ENCODE measurements at places on chromosomes 3 and 15. TPM values are rescaled to one million over a fixed set of nuclear protein-coding genes. Genes with fewer than 3 reads are reported as not detected.

The NEK10 gene
- 1.0 TPM for total RNA-seq

The CCR3 gene
- not detected for total RNA-seq

GRCh38 chr3:45218578-45219390 lies 7.3 kb downstream of the TMEM158 start:
- peak; percentile 92 for DNase-seq

GRCh38 chr3:190941694-190942260 lies 79.3 kb upstream of the GMNC start:
- no peak for DNase-seq

DNA sequence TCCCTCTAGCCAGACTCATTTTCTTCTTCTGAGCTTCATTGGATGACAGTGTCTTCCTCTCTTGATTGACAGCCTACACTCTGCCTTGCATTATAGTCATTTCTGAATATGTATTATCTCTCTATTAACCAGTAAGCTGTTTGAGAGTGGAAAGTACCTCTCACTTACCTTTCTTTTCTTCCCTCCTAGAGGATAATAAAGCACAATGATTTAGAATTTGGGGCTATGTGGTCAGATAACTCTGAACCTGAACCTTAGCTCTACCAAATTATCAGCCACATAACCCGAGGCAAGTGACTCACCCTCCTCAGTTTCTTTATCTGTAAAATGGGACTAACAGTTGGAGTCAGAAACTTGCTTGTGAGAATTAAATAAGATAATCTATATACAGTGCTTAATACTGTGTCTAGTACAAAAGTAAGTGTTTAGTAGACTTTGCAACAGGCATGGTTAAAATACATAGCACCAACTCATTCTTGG lies 331.8 kb upstream of the TBL1XR1 start:
- no peak for DNase-seq

GRCh38 chr15:100030586-100031229 lies 297.5 kb upstream of the LYSMD4 start:
- peak; percentile 12 for DNase-seq

DNA sequence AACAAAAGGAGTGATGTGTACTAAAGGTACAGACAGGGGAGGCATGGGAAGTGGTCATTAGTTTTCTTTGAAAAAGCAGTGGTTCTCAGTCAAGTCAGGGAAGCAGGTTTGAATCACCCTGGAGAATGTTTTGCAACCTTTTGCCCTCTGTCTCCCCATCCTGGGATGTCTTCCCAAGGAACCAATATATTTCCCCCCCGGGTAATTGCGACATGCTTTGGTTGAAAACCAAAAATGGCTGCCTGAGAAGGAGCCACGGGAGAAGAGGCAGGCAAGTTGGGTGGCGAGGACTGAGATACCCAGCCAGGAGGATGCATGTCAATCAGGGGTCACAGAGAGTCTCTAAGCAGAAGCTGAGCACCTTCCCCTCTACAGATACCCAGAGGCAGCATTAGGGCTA lies 20.2 kb upstream of the PPP1R2 start:
- DNase-seq = no peak

- DNase-seq = no peak
These were observed 68.4 kb downstream of the WHAMM start for GRCh38 chr15:82877825-82878224.

The ASB14 gene
- total RNA-seq = 0.20 TPM

- DNase-seq = no peak
These were observed 3.4 kb downstream of the FSD2 start for GRCh38 chr15:82802497-82802896.

The GABRR3 gene
- total RNA-seq = not detected

- DNase-seq = no peak
These were observed 10.6 kb downstream of the HCN4 start for GRCh38 chr15:73357999-73358665.

GRCh38 chr3:194606163-194606562 lies 27.1 kb downstream of the TMEM44 start:
- no peak for DNase-seq

The FAM131A gene
- 61.8 TPM for total RNA-seq

GRCh38 chr15:44492040-44492439 lies 44.9 kb upstream of the EIF3J start:
- no peak for DNase-seq

DNA sequence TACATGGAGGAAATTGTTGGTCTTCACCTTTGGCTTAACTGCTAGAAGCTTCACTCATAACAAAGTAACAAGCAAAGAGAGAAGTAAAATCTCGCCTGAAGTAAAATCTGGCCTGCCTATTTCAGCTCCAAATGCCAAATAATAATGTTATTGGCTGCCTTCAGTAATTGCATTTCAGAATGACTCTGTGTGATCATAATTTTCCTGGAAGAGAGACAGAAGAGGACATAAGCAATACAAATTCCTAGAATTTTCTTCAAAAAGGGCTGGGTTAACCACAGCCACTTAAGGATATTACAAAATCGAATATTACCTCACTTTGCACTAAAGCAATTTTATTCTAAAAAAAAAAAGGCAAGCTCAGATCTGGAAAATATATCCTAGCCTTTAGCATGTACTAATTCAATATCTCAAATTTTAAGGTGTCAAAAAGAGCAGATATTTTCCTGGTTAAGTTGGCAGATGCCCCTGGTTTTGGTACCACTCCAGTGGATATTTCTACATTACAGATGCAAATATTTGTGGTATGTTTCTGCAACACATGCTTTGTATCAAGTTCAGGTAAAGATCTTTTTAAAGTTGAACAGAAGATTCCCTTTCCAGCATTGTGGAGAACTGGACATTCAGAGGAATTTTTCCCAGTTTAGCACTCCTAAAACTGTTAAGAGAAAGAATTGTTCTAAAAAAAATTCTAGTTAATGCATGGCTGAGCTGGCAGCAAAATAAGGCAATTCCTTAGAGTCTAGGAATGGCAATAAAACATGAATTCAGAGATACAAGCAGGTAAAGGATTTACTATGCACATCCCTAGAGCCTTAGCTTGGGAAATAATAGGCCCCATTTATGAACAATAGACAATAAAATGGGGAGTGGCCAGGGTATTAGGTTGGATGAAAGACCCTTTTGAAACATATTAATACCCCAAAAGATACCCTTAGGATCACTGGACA lies 116.7 kb downstream of the STAC start:
- no peak for DNase-seq

The ZBTB47 gene
- total RNA-seq = 13.0 TPM

DNA sequence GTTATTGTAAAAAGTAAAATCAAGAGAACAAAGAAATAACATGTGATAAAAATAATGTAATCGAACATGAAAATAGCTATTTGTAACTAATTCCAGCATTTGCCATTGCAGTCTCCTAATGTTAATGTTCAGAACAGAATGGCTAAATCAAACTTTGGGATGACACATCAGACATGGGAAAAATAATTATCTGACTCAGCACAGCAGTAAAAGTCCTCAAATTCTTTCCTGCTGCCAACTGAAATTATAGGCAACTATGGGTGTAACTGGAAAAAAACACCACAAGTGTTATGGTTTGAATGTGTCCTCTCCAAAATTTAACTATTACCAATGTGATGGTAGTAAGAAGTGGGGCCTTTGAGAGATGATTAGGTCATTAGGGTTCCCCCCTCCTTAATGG lies 446.7 kb downstream of the C3orf38 start:
- peak; percentile 14 for DNase-seq

DNA sequence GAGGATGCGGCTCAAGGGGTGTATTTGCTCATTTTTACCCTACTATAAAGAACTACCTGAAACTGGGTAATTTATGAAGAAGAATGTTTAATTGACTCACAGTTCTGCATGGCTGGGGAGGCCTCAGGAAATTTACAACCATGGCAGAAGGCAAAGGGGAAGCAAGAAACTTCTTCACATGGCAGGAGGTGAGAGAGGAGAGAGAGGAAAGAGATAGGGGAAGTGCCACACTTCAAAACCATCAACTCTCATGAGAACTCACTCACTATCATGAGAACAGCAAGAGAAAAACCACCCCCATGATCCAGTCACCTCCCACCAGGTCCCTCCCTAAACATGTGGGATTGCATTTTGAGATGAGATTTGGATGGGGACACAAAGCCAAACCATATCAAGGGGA lies 192.7 kb downstream of the DIPK2A start:
- no peak for DNase-seq

The UQCRC1 gene
- 359 TPM for total RNA-seq
